ENCODE measurements at places on chromosomes 4 and X.

- no peaks in the 10 kb centered on the region for H3K4me1 ChIP-seq
- H3K27ac ChIP-seq, result no peak overlapping the region
- no peaks in the 10 kb centered on the region for H3K36me3 ChIP-seq
- H3K4me3 ChIP-seq, result no peak overlapping the region
- no peaks in the 10 kb centered on the region for H3K27me3 ChIP-seq
- no peak for DNase-seq
These were observed 203.4 kb downstream of the KIT start for GRCh38 chr4:54861201-54861600.

- no peaks in the 10 kb centered on the region for H3K4me1 ChIP-seq
- no peak for DNase-seq
- H3K27ac ChIP-seq, result no peak overlapping the region
- H3K36me3 ChIP-seq, result no peaks in the 10 kb centered on the region
- H3K4me3 ChIP-seq, result no peak overlapping the region
These were observed 60.2 kb downstream of the SLIT2 start for GRCh38 chr4:20311856-20312255.

- no peaks in the 10 kb centered on the region for H3K36me3 ChIP-seq
- H3K4me1 ChIP-seq, result no peaks in the 10 kb centered on the region
- no peaks in the 10 kb centered on the region for H3K27me3 ChIP-seq
- no peak overlapping the region for H3K4me3 ChIP-seq
- no peak overlapping the region for H3K27ac ChIP-seq
These were observed 181.0 kb upstream of the KCNIP4 start for GRCh38 chr4:22129454-22130029.

DNA sequence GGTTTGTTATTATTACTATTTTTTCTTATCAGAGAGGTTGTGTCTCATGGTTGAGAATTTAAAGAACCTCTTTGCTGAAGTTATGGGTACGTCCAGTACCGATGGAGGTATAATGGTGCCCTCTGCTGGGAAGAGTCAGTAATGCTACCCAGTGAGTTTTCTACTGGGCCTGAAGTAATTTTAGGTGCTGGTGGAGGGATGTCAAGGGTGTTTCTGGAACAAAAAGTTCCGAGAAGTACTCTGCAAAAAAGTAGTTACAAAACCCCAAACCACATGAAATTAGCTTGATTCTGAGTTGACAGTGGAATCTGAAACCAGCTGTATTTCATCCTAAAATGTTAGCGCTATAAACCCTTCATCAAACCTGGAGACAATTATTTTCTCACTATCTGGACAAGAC is 102.5 kb upstream of the MID1 start:
- no peaks in the 10 kb centered on the region for H3K36me3 ChIP-seq
- H3K27me3 ChIP-seq, result no peaks in the 10 kb centered on the region
- H3K4me3 ChIP-seq, result no peak overlapping the region
- H3K27ac ChIP-seq, result no peak overlapping the region
- H3K4me1 ChIP-seq, result no peaks in the 10 kb centered on the region
- no peak for DNase-seq

- H3K27ac ChIP-seq, result no peak overlapping the region
- H3K27me3 ChIP-seq, result no peaks in the 10 kb centered on the region
- peaks cover 1% of the 10 kb centered on the region for H3K4me1 ChIP-seq
- no peaks in the 10 kb centered on the region for H3K36me3 ChIP-seq
- no peak overlapping the region for H3K4me3 ChIP-seq
- no peak for DNase-seq
These were observed 26.5 kb downstream of the HS3ST1 start for GRCh38 chr4:11402192-11402591.

- no peak for DNase-seq
- H3K4me3 ChIP-seq, result no peak overlapping the region
- H3K36me3 ChIP-seq, result peaks cover 4% of the 10 kb centered on the region
These were observed 8.9 kb downstream of the POLA1 start for GRCh38 chrX:24702362-24703184.

DNA sequence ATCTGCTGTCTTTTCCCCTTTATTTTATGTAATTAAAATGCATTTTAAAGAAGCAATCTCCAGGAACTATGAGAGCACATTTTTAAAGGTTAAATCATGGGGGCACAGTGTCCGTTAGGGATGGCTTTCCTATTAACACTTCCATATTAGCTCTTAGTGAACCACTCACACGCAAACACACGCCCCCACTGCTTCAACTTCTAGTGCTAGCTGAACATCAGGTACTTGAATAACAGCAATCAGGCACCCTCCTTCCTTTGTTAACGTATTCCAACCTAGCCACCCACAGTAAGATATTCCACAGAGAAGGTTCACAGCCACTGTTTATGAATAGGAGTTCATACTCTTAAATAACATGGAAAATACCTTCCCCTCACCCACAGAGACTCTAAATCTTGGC is 9.3 kb downstream of the TMEM255A start:
- no peaks in the 10 kb centered on the region for H3K36me3 ChIP-seq
- H3K27me3 ChIP-seq, result no peaks in the 10 kb centered on the region
- DNase-seq, result no peak
- H3K27ac ChIP-seq, result peak overlapping the region; percentile 82
- H3K4me3 ChIP-seq, result peak overlapping the region; percentile 85

DNA sequence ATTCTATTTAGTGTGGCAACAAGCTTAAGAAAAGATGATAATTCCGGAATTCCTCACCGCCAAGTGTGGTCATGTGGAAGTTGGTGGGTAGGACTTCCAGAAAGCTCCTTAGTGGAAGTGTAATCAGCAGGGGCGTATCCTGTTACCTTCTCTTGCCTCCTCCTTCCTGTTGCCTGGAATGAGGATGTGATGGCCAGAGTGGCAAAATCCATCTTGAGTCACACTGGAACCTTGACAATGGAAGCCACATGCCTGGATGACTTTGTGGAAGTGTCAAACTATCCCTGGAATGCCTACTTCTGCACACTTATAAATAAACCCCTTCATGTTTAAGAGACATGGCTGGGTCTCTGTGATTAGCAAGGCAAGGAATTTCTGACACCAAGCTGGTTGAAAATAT is 191.0 kb downstream of the PRDM5 start:
- peaks cover 2% of the 10 kb centered on the region for H3K36me3 ChIP-seq
- no peak overlapping the region for H3K27ac ChIP-seq
- peaks cover 32% of the 10 kb centered on the region for H3K27me3 ChIP-seq
- DNase-seq, result no peak
- H3K4me1 ChIP-seq, result peaks cover 4% of the 10 kb centered on the region
- H3K4me3 ChIP-seq, result no peak overlapping the region

DNA sequence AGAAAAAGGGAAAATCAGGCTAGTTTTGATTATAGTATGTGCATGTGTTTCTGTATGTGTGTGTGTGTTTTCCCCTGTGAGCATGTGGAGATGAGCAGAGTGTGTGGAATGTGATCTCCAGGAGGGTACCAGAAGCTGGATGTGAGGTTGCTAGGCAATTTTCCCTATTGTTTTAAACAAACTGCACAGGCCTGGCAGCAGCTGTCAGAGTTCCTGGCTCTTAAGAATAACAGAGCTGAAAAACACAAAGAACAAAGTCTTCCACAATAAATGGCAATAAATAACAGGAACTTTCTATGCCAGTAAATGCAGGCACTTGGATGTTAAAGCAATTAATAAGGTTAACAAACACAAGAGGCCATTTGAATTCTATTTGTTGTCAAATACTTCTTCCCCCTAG is 344.6 kb upstream of the CTSO start:
- H3K27ac ChIP-seq, result no peak overlapping the region
- H3K36me3 ChIP-seq, result no peaks in the 10 kb centered on the region
- H3K4me1 ChIP-seq, result no peaks in the 10 kb centered on the region

GRCh38 chr4:122602277-122603142 is 18.4 kb downstream of the IL21 start:
- no peak for DNase-seq
- peaks cover 34% of the 10 kb centered on the region for H3K27me3 ChIP-seq
- H3K4me3 ChIP-seq, result no peak overlapping the region
- peaks cover 5% of the 10 kb centered on the region for H3K4me1 ChIP-seq

GRCh38 chrX:40253771-40254170 is 156.0 kb upstream of the BCOR start:
- no peaks in the 10 kb centered on the region for H3K36me3 ChIP-seq
- H3K27ac ChIP-seq, result no peak overlapping the region
- no peaks in the 10 kb centered on the region for H3K4me1 ChIP-seq
- no peak overlapping the region for H3K4me3 ChIP-seq

GRCh38 chr4:95957054-95957453 is 117.2 kb downstream of the PDHA2 start:
- H3K4me3 ChIP-seq, result no peak overlapping the region
- no peaks in the 10 kb centered on the region for H3K27me3 ChIP-seq
- no peak for DNase-seq
- H3K4me1 ChIP-seq, result no peaks in the 10 kb centered on the region
- no peak overlapping the region for H3K27ac ChIP-seq

DNA sequence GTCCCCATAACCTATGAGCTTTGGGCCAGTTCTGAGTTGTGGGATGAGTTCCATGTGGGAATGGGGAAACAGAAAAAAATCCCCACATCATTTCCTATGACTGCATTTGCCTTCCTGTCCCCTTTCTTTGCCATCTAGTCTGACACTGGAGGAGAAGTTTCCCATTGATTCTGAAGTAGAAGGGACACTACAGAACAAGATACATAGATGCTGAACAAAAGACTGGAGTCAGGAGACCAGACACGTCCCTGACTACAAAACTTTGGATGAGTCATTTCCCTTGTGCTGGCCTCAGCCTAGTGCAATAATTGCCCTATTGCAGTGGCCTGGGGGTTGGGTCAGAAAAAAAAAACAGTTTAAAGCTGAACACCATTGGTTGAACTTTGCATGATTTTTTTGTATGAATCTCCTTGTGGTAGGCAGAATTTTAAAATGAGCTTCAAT is 22.1 kb downstream of the BEX3 start:
- H3K4me3 ChIP-seq, result no peak overlapping the region
- H3K27ac ChIP-seq, result no peak overlapping the region
- H3K36me3 ChIP-seq, result no peaks in the 10 kb centered on the region
- peaks cover 7% of the 10 kb centered on the region for H3K27me3 ChIP-seq
